Epithelial cell of proximal tubule (primary cell): ENCODE measurements at places on chromosomes 7 and 10.

- DNase-seq: no peak
These were observed 404.9 kb upstream of the MBL2 start for GRCh38 chr10:53177468-53177867.

DNA sequence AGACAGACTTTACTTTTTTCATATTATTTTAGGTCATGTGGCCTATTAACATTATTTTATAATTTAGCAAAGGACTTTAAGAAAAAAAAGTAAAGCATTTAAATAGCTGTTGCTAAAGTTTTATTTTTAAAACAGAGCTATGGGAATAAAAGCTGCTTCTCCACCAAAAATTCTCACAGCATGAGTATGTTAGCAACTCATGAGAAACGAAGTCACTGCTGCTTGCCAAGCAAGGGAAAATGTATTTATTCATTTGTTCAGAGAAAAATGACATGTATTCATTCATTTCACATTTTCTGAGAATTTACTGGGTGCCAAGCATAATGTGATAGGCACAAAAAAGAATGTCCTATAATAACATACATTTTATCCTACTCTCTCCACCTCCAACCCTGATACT is 5.1 kb downstream of the LRRC72 start:
- DNase-seq: no peak

DNA sequence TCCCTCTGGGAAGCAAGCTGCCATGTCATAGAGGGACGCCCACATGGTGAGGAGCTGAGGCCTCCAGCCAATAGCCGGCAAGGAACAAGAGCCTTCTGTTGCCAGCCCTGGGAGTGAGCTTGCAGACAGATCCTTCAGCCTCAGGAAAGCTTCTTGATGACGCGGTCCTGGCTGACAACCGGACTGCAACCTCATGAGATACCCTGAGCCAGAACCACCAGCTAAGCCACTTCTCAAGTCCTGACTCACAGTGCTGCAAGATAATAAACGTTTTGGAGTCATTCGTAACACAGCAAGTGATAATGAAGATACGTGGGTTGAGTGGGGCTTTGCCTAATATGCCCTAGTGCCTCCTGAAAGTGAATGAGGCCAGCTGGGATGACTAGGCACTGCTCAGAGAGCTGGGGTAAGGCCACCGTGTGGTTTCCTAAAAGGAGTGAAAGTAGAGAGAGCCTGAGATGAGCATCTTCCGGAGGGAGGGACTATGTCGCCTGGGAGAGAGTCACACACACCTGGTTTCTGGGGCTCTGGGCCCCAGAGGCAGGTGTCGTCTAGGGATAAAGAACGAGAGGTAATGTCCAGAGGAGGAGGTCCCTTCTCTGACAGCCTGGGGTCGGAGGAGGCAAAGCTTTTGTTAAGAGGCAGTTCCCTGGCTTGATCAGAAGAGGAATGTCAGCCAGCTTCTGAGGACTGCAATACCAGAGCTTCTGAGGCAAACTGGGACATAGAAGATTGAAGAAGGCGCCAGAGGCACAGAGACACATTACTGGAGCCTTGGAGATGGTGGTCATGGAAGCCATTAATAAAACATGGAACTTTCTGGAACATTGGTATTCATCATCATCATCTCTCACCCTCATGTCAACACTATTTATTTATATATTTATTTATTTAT is 53.6 kb downstream of the PYROXD2 start:
- DNase-seq: peak; percentile 38

DNA sequence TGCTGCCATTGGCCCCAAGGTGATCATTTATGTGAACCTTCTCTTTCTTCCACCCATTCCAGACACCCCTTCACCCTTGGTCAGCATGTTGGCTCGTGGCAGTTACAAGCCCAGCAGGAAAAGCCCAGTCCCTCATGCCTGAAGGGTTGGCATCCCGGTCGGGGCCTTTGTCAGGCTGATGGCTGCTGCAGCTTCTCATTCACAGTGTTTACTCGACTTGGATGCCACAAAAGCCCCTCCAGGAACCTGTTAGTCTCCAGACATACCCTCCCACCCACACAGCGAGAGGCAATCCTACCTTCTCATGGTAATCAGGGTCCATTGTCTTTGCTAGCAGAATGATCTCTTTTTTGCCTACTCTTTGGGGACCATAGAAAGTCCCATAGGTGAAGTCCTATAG is 200.8 kb upstream of the PFKP start:
- DNase-seq: no peak

DNA sequence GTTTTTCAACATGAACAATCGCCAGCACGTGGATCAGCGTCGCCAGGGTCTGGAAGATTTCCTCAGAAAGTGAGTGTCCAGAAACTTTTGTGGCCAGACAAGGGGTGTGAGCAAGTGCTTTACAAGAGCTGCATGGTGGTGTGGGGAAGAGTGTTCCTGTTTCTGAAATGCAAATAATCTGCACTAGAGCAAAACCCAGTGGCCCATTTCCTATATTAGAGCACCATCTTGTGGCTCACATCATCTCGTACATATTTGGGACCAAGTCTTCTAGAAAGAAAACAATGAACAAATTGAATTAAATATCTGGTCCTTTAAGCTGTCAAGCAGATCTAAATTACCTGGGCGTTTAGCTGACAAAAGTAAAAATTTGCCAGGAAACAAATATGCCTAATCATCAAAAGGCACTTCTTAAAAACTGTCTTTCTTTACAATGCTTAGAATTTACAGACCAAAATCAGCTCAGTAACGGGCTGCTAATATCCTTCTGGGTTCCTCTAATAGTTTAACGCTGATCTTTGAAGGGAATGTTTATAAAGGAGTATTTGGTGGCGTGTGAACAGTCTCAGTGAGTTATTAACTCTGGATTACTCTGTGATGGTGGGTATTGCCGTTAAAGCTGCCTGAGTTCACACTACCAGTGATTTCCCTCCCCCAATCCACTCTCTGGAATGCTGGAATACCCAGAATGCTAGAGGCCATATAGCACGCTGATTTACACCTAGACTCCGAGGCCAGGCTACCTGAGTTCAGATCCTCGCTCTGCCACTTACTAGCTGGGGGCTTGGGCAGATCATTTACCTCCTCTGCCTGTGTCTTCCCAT is 73.6 kb downstream of the SNX10 start:
- DNase-seq: peak; percentile 73
